ENCODE measurements at places on chromosomes 6 and 20.

- no peak for DNase-seq
These were observed 53.1 kb downstream of the KIF16B start for GRCh38 chr20:16520154-16520553.

DNA sequence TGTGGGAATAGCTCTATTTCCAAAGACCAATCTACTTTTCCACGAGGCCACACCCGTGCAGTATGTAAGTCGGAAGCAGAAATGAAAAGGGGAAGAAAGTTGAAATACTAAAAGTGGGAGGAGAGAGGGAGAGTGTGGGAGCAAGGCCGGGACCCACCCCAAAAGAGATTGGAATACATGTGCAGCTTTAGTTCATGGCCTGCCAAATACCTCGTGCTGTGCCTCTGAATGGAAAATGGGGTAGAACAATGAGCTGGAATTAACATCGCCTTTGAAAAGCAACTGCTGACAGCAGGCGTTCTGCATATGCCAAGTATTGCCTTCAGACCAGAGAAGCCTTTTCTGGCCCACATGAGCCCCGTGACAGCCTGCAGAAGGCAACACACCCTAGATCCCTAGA lies 155.6 kb downstream of the CD83 start:
- no peak for DNase-seq

DNA sequence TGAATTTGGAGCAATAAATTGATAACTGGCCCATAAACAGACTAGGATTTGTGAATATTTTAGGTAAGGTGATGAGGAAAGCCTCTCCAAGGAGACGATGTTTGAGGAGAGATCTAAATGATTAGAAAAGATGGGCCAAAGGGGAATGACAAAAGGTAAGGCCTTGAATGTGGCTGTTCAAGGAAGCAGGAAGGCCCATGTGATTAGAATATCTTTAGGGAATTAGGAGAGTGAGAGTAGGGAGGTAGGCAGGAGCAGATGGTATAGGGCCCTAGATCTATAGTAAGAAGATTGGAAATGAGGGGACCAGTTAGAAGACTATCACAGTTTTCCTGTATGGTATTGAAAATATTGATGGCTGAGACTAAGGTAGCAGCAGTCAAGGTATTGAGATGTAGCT lies 6.7 kb downstream of the HSF2 start:
- DNase-seq: no peak

DNA sequence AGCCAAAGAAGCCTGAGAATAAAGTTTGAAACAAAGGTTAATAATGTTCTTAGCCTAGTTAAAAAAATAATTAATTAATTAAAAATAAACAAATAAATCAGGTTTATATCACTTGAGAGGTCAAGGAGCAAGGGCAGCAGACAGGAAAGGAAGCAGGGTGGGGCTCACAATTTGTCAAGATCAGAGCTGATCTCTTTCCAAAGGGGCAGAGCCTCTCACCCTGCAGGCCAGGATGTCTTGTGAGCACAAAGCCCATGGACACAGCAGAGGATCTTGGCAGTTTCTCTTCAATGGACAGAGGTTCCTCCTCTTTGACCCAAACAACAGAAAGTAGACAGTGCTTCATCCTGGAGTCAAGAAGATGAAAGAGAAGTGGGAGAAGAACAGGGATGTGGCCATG lies 14.9 kb downstream of the ULBP1 start:
- no peak for DNase-seq

DNA sequence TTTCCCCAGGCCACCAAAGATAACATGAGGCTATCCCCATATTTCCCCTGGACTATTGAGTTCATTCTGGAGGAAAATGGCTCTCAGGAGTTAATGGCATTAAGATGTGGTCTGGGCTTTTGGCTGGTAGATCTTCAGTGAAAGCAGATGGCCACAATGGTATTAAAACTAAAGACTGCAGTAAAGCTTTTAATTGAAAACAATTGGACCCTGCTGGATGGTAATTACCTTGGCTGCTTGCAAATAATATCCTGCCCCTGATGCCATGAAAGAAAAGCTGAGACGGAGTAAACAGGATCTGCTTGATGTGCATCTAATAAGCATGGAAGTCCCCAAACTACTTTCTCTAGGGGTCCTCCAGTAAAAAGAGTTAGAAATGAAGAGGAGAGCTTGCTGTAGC lies 255.8 kb downstream of the QKI start:
- no peak for DNase-seq

DNA sequence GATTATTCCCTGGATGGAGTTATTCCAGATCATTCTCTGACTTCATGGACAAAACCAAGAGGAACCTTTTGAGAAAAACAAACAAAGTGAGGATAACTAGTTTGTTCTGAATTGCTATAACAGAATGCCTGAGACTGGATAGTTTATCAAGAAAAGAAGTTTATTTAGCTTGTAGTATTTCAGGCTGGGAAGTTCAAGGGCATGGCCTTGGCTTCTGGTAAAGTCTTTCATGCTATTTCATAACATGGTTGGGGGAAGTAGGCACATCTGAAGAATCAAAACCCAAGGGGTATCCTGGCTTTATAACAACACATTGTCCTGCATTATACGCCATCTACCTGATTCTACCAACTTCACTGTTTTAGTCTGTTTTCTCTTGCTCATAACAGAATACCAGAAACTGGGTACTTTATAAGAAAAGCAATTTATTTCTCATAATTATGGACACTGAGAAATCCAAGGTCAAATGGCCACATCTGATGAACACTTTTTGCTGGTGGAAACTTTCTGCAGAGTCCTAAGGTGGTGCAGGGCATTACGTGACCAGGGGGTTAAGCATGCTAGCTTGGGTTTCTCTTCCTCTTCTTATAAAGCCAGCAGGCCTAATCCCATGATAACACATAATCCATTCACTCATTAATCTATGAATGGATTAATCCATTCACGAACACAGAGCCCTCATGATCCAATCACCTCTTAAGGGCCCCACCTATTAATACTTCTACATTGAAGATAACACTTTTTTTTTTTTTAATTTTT lies 186.1 kb upstream of the PRSS16 start:
- no peak for DNase-seq

DNA sequence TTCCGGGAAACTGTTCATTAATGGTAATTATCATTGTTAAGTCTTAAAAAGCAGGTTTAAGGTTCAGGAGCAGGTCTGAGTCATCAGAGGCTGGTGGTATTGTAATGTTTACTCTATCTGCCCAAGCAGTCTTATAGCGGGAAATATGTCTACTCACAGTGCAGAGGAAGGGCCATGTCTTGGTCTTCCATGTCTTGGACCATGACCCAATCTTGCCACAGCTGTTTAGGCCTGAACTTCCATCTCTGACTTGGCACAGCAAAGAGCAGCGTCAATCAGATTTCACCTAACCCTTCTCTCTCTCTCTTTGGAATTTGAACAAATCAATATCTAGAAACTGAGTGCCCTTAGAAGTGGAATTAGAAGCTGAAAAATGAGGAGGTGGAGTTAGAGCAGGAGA lies 25.8 kb downstream of the SLC2A12 start:
- no peak for DNase-seq

DNA sequence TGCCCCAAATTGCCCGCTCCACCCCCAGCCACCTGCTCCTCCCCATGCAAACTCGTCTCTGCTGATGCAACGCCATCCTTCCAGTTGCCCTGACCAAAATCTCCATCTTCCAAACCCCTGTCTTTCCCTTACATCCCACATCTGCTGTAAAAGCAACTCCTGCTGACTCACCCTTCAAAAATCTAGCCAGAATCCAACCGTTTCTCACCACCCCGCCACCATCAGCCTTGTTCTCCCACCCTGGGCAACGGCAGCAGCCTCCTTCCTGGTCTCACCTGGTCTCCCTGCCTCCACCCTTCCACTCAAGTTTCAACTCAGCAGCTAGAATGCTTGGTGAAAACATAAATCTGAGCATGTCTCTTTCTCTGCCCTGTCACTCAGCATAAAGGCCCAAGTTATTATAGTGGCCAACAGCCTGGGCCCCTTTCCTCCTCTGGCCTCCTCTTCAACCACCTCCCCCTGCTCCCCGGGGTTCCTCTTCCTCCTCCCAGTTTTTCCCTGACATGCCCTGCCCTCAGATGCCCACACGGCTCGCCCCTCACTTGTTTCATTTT lies 7.2 kb upstream of the SYNJ2 start:
- no peak for DNase-seq

GRCh38 chr6:163329991-163330390 lies 84.5 kb upstream of the QKI start:
- DNase-seq: no peak

DNA sequence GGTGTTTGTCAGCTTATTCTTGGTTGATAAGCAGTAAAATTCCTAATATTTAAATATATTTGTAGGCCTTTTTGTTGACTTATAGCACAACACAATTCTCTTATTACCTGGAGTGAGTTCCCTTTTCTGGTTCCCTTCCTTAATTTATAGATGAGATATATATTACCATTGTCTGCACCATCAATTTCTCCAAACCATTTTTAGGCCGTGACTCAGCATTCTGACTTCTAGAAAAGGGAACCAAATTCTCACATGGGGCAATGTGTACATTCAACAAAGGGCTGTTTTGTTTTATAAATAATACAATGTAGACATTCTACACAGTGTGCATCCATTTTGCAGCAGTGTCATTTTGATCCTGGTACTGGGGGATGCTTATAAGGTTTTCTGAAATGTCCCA lies 52.8 kb downstream of the NCOA7 start:
- DNase-seq: no peak

GRCh38 chr6:91879386-91879995 lies 1292.6 kb upstream of the MAP3K7 start:
- DNase-seq: no peak

DNA sequence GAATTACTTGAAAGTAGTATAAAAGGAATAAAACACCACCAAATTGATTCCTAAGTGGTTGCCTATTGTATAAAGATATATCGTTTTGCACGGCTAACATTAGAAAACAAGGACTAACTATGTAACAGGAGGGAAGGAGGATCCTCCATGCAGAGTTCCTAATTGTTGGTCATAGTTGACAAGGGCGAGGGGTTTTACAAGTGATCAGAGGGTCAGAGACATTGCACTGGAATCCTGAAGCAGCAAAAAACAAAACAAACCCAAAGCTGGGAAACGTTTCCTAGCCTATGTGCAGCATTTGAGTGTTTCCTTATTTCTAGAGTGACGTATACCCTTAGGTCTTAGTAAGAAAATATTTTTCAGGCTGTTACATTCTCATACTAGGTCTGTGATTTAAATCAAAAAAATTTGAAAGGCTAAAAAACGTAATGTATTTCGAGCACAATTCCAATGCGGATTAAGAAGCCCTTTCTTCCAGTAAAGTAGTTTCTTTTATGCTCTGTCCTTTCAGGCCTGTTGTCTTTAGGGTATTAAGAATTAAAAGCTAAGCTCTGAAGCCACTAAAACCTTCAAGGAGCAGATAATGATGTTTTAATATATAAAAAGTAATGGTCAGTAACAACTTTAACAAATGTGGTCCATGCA lies 373.8 kb upstream of the MMS22L start:
- DNase-seq: no peak

DNA sequence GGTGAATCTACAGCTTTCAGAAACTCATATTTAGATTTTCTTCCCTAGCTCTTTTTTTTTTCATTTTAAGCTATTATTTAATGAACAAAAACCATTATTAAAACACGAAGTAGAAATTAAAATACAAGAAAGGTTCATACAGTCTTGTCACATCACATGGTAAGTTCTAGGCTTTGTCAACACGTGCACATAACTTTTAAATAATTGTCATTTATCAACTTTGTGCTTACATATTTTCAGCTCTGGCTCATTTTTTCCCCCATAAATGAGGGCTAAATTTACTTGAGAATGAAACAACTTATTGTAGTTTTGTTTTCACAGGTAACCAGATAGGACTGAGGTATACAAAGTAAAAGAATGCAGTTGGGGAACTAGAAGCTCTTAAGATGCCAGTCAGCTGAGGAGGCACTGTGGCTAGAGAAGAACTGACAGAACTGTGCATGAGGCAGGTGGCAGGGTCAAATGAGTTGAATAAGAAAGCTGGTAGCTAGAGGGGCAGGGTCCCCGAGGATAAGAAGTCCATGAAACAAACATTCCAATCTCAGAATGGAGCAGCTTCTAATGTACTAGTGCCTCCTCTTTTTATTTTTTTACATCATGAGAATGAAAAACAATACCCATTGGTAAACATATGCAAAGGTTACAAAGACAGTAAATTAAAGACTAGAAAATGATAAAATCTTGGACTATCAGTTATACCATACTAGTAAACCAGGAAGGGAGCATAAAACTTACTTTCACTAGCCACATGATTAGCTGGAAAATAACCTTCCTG lies 141.5 kb downstream of the MYB start:
- no peak for DNase-seq

GRCh38 chr6:39794231-39794630 lies 2.1 kb downstream of the DAAM2 start:
- no peak for DNase-seq

- no peak for DNase-seq
These were observed 246.9 kb downstream of the UBE3D start for GRCh38 chr6:82818727-82819126.

DNA sequence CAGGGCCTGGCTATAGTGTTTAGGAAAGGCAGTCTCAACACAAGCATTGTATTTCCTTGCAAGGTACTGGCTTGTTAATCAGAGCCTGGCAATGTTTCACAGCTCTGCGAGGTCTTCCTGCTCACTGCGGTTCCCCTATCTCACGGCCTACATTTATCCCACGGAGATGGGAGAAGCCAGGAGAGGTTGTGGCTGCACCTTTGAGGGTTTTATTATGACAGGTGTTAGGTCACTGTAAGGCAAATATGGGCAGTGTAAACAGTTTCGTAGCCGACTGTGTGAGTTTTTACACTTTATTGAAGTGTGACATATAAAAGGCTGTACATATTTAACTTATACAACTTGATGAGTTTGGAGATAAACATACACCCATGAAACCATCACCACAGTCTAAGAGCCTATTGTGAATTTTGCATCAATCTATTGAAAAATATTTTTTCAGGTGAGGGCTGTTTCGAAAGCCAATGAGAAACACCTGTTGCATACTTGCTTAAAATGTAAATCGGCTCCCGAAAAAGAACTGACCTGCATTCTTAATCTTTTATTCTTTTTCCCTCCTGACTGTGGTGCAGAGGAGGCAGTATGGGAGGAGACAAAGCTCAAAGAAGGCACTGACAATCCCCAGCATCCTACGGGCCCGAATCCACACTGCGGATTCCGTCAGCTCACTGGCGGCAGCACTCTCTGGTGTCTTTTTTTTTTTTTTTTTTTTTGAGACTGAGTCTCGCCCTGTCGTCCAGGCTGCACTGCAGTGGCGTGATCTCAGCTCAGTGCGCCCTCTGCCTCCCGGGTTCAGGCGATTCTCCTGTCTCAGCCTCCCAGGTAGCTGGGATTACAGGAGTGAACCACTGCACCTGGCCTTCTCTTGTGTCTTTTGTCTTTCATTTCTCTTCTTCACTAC lies 7.5 kb upstream of the RBM38 start:
- no peak for DNase-seq

GRCh38 chr6:30041821-30042220 lies 19.2 kb upstream of the POLR1H start:
- no peak for DNase-seq

DNA sequence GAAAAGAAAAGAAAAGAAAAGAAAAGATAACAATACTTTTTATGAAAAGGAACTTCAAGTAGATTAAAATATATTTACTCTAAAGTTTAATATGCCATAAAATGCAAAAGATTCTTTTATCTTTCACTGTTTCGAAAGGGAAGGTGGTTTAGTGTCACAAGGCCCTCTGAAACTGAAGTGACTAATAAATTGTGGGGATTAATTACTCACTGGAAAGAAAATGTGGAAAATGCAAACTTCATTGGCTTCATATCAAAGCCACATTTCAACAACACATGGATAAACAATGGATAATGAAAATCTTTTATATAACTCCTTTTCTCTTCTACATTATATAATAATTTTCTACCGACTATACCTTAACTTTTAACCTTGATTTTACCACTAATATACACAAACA lies 320.5 kb upstream of the RSPO3 start:
- no peak for DNase-seq

- no peak for DNase-seq
These were observed 7.9 kb upstream of the TGIF2 start for GRCh38 chr20:36565520-36565919.

Measured in stimulated activated CD4-positive, alpha-beta T cell treated with anti-CD3 and anti-CD28 coated beads, Interleukin-1b, Interleukin-23, amount 100 ng/mL, for 1 hour (primary cell).